IPS DF 19.7 (cell line): ENCODE measurements at places on chromosomes 2 and 18.

- DNase-seq, result no peak
These were observed 26.6 kb upstream of the PLB1 start for GRCh38 chr2:28469304-28469703.

DNA sequence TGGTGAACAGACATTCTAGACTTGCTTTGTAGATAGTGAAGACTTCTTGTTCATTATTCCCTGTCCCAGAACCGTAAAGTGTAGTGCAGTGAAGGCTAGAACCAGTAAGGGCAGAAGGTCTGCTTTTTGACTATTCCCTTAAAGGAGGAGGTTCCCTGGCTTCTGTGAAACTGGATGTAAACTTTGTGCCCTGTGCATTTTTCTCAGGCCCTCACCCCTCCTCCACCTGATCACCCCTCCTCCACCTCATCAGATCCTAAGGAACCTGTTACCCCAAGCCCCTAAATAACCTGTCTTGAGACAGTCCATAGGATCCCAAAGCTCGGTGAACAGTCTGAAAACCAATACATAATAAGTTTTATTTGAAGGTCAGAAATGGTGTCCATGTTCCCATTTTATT is 33.7 kb downstream of the SFT2D3 start:
- no peak for DNase-seq

- no peak for DNase-seq
These were observed 80.1 kb upstream of the SMIM21 start for GRCh38 chr18:75507636-75508035.

DNA sequence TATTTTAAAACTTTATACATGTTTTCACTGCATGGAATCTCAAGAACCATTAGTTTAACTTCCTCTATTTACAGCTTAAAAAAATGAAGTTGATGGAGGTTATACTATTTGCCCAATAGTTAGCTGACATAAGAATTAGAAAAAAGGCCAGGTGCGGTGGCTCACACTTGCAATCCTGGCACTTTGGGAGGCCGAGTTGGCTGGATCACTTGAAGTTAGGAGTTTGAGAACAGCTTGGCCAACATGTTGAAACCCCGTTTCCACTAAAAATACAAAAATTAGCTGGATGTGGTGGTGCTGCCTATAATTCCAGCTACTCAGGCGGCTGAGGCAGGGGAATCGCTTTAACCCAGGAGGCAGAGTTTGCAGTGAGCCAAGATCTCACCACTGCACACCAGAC is 125.1 kb upstream of the CDH19 start:
- DNase-seq, result no peak

- no peak for DNase-seq
These were observed 152.0 kb upstream of the XPO1 start for GRCh38 chr2:61690078-61690596.

DNA sequence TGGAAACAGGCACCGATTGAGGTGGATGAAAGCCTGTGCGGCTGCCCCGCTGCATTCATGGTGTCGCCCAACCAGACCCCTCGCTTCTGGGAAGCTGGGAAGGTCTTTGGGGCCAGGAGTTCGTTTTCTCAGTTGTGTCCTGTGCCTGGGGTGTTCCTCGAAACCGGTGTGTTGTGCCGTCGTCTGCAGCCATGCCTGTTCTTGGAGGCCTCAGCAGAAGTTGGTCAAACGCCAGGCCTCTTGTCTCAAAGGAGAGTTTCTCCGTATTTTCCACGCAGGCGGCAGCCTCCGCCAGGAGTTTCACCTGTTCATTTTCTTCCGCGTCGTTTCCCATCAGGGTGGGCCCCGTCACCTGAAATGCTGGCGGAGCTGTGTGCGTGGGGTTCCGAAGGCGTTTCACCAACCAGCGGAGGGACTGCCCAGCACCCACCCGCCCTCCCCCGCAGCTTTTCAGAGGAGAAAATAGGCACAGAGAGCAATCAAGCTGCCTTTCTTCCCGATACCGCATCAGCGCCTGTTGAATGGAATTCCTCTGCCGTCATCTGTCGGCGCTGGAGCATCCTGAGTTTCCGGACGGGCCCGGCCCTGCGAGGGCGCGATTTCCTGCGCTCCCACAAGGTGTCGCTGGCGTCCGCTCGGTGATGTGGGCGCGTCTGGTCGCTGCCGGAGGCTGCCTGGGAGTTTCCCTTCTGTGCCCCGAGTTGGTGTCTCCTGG is 17.0 kb upstream of the NFATC1 start:
- DNase-seq, result peak; percentile 45

GRCh38 chr2:234905547-234906265 is 46.1 kb upstream of the SH3BP4 start:
- DNase-seq, result no peak

DNA sequence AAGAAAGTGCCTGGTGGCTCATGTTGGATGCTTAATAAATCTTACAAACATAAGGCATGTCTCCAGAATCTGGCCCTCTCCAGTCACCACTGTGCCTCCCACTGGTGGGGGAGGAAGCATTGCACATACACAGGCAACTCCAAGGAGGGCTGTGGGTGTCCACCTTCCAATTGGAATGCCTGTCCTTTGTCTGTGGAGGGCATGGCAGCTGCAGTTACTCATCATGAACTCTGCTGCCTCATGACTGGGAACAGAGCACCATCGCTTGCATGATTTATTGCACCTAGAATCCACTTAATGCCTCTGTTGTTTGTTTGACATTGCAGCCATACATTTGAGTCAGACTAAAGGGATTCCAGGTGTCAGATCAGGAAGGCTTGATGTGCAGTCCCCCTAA is 278.9 kb downstream of the PRKCE start:
- DNase-seq, result no peak

- DNase-seq, result no peak
These were observed 1.1 kb downstream of the PDIA6 start for GRCh38 chr2:10811517-10811916.

- DNase-seq, result no peak
These were observed 54.3 kb upstream of the AGPS start for GRCh38 chr2:177338177-177338721.

DNA sequence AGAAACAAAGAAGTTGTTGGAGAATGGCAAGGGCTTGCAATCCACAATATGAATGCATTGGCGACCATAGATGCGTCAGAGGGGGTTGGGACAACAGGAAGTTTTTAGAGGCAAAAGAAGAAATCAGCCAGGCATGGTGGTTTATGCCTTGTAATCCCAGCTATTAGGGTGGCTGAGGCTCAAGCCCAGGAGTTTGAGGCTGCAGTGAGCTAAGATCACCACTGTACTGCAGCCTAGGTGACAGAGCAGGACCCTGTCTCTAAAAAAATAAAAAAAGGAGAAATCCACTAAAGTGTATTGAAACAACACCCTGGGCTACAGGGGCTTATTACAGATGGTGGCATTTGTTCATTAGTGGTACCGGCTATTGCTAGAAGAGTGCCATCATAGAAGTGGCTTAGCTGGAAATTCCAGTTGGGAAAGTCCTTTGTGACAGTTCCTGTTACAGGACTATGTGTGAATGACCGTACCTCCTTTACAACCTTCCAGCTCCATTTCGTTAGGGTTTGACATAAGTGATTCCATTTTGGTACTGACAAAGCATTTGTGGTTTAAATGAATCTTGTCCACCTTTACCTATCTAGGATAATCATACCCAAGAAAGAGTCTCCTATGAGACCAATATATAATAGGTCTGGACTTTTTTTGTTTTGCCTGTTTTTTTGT is 10.7 kb upstream of the WDSUB1 start:
- DNase-seq, result no peak

- DNase-seq, result no peak
These were observed 7.9 kb downstream of the CROCC2 start for GRCh38 chr2:240913810-240914644.

GRCh38 chr18:3645384-3646156 is 195.6 kb downstream of the TGIF1 start:
- no peak for DNase-seq

DNA sequence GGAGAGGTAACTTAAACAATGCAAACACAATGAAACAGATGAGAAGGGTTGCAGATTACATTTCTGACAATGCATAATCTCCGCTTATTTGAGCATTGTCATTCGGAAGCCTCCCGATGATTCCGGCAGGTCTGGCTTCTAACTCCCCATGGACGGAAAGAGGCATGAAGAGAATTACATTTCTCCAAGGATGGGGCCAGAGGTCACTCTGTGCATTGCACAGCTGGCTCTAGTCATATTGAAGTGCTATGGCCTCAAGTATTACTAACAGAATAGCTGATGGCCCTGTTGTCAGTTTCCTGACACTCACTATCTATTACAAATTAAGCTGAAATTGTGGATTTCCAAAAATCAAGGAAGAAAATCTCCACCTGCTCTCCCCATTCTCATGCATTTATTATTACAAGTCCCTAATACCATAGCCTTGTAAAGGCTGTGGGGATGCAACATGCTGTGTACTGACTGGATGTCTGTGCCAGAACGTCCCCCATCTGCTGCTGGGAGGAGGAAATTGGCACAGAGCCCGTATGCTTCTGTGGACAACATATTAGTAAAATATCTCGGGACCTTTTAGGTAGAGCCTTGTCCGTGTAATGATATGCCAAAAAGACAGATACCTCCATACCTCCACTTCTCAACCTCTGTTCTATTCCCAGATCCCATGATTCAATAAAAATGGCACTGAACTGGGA is 168.1 kb downstream of the SETBP1 start:
- DNase-seq, result no peak

DNA sequence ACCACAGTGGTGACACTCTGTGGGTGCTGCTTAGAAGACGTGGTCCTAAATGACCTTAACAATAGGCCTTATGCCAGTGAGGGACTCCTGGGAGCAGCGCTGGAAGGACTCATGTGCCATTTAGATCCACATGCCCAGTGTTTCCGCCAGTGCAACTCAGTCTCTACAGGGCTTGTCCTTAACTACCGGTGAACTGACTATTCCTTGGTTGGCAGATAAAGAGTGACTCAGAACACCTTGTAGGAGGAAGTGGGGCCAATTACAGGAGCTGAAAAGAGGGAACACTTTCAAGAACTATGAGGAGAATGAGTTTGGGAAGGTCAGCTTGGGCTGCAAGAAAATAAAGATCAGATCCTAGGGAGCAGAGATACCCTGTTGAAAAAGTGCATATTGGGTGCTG is 1.8 kb upstream of the CDK5R2 start:
- DNase-seq, result no peak

DNA sequence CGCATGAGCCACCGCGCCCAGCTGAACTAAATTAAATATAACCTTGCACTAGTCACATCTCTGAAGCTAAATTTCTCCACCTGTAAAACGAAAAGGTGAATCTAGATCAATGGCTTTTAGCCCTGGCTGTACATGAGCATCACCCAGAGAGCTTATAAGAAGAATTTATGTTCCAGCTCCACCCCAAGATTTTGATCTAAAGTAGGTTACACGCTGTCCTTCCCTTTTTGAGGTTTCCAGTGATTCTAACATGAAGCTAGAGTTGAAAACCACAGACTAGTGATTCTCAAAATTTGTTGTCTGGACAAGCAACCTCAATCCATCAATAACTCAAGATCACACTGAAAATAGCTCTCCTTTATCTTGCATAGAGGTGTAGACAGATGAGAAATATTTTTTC is 208.8 kb upstream of the CRIM1 start:
- no peak for DNase-seq

GRCh38 chr2:51697095-51697494 is 665.2 kb upstream of the NRXN1 start:
- DNase-seq, result no peak

DNA sequence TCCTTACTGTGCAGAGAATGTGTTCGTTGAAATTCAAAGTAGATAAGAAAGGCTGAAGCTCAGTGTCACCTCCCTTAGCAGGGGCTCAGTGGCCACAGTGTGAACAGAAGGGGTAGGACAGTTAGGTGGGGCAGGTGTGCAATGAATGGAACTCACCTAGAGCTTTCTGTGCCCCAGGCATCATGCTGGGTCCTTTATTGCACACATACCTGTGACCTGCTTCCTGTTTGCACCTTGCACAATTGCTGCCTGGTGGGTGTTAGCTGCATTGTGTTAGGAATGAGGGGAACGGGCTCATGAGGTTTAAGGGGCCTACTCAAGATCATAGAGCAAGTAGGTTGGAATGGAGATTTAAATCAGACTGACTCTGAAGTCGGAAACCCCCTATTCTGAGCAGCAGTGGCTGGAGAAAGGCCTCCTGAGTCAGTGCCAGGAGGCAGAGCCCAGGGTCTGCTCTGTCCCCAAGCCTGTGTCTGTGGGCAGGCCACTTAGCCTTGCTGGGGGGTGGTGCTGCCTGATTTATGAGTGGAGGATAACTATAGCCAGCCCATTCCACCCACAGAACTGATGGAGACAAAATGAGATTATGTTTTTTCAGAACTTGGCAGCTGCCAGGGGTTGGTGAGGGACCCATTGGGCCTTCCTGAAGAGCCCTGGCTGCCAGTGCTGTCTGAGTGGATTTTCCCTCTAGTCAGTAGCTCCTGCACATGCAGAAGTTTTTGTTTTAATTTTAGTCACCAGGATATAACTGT is 76.2 kb downstream of the NPAS2 start:
- no peak for DNase-seq

DNA sequence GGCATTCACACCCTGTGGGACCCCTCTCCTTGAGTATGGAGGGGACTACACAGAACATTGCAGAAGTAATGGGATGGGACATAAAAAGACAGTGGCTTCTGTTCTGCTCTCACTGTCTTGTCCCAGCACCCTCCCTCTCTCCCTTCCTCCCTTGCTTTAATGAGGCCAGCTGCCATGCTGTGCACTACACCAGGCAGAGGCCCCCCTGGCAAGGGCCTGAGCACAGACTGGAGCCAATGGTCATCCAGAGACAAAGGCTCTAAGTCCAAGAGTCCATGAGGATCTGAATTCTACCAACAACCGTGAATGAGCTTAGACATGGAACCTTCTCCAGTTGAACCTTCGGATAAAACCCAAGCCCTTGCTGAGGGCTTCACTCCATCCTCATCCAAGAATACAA is 263.0 kb downstream of the NDUFA10 start:
- no peak for DNase-seq

DNA sequence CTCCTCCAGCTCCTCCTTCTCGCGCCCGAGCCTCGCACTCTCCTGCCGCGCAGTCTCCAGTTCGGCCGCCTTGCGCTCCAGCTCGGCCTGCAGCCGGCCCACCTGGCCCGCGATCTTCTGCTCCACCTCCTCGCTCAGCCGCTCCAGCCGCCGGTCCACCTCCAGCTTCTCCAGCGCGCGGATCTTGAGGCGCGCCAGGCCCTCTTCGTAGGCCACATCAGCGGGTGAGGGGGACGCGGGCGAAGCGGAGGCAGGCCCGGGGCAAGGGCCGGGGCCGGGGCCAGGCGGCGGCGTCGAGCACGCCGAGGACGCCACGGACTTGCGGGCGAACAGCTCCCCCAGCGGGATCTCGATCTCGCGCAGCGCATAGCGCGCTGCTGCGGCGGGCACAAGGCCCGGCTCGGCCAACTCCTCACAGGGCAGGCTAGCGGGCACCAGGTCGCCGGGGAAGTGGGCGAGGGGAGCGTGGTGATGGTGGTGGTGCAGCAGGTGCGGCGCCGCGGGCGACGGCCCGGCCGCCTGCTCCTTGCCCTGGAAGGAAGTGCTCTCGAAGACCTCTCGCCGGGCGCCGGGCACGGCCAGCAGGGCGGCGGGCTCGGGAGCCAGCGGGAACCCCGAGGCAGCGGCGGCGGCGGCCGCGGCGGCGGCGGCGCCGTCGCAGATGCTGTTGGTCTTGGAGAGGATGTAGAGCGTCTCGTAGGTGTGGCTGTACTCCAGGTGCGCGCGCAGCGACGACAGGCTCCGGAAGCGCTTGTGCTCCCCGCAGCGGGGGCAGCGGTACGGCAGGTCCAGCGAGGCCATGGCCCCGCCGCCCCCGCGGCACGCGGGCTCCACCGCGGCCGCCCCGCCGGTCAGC is 15.2 kb downstream of the FBXO41 start:
- DNase-seq, result no peak
